ENCODE measurements at places on chromosomes 2 and 18.

DNA sequence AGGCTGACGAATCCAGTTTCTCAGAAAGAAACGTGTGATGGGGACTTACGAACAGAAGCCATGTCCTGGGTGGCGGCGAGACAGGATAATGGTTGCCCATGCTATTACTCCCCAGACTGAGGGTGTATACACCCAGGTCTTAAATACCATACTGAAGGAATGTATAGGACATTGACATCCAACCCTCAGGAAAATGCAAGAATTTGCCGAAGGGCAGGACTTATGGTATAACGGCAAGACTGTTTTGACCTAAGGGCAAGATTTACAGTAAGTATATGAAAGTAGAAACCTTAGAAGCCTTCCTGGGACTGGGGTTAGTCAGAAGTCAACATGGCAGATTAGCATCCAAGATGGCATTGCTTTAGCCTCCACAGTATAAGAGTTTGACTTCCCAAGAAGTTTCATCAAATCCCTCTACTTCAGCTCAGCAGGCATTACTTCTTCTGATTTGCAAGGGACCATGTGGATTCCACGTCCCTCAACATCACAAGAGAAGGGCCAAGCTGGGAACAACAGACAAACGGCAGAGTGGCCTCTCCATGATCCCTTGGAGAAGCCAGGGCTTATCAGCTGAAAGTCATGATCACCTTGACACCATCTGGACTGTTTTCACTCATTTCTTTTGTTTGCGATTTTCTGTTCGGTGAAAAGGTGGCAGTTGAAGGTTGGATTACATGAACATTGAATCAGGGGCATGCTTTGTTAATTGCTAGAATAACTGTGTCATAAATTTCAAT lies 21.1 kb downstream of the ST3GAL5 start:
- no peak for DNase-seq

GRCh38 chr2:11876436-11876835 lies 130.0 kb downstream of the LPIN1 start:
- no peak for DNase-seq

DNA sequence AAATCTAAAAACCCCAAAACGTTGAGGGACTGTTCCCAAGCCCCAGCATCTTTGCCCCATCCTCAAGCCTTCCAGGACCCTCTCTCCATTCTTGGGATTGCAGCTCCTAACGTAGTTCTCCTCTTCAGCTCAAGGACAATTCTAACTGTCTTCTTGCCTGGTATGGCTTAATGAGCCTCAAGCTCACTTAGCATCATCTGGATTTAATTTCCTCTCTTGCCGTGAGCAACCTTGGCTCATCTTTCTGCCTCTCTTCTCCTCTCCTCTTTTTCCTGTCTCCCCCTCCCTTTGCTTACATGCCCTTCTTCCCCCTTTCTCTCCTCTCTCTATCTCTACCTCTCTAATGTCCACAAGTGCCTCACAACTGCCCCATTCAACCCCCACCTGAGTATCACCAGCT lies 44.2 kb downstream of the TACR1 start:
- no peak for DNase-seq

DNA sequence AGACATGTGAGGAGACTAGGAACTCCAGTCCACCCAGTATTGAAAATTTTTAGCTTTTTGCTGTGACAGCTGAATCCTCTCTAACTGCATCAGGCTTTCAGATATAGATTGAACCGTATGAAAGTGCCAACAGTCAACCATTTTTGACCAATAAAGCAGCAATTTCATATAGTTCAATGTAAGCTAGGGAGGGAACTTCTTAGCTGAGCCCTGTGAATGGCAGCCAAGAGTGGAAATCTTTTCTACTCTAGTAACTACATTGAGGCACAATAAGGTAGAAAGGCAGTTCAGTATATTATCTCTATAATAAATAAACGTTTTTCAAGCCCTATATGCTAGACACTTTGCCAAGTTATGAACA lies 96.3 kb upstream of the TANK start:
- DNase-seq, result no peak

GRCh38 chr2:121382744-121383143 lies 97.7 kb upstream of the TFCP2L1 start:
- no peak for DNase-seq

- DNase-seq, result no peak
Observed at GRCh38 chr2:240431271-240431660, 4.2 kb upstream of the GPC1 start.

DNA sequence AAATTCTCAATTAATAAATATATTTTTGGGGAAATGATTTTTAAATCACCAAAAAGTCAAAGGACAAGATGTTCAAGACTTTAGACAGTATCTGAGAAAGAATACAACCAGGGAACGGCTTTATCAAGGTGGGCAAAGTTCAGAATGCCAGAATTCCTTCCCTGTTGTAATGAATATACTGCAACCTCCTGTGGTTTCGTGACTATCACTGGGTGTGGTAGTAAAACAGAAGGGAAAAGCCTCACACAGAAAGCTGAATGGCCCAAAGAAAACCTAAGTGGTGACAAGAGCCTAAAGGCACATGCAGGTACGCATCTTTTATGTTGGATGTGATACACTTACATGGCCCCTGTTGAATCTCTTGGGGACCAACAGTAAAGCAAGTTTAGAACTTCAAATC lies 37.1 kb downstream of the MBD2 start:
- no peak for DNase-seq

- no peak for DNase-seq
Observed at GRCh38 chr2:181275643-181276070, 181.5 kb upstream of the ITGA4 start.

DNA sequence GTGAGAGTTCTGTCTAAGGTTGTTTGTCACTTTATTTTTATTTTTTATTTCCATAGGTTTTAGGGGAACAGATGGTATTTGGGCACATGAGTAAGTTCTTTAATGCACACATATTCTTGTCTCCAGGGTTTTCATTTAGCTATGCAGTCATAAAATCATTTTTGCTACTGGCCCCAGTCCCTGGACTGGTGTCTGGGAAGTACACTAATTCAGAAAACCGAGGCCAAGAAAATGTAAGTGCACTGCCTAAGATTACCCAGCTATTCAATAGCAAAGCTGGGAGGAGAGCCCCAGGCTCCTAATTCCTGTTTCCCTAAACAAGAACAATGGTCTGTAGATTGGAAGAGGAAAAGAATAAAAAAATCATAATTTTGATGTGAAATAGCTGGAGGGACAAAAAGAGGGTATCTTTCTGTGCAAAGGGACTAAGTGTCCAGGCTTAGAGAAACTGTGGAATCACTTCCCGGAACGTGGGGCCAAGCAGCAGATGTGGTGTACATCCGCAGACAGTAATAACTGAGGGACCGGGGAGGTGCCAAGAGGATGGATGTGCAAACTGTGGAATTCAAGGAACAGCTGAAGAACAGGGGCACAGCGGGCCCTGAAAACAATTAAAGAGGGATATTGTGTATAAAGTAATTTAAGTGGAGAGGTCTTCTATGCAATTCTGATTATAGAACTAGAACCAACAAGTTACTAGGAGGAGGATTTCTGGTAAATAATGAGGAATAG lies 236.3 kb downstream of the ACKR3 start:
- DNase-seq, result no peak

DNA sequence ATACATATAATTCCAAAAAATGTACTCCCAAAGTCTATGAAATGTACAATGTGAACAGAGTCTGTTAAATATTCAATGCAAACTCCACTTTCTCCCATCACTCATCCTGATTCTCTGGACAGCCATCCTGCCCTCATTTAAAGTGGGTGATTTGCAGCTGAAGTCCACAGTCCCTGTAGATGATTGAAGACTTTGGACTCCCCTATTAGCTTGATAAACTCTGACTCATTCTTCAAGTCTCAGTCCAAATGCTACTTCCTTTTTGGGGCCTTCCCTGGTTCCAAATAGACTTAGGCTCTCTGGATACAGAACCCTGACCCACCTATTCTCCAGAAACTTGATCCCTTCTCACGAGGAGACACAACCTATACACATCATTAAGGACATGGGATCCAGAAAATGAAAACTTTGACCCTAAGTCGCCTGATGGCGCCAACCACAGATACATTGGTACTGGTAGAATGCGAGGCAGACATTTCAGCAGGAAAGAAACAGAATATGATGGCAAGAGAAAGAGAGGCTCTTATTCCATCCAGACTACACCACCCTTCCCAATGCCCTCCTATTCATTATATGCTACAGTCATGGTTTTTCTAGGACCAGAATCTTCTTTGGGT lies 122.7 kb downstream of the VIT start:
- DNase-seq, result no peak

GRCh38 chr18:8847900-8848299 lies 142.5 kb downstream of the MTCL1 start:
- no peak for DNase-seq
